RWPE2 (cell line): ENCODE measurements at places on chromosomes 11 and 22.

GRCh38 chr22:34414467-34415440 lies 494.5 kb upstream of the LARGE1 start:
- H3K36me3 ChIP-seq: no peaks in the 10 kb centered on the region
- H3K4me1 ChIP-seq: no peaks in the 10 kb centered on the region
- H3K27me3 ChIP-seq: no peaks in the 10 kb centered on the region
- DNase-seq: no peak

- DNase-seq: no peak
- no peaks in the 10 kb centered on the region for H3K27me3 ChIP-seq
- H3K4me3 ChIP-seq: no peak overlapping the region
- H3K4me1 ChIP-seq: peaks cover 10% of the 10 kb centered on the region
- no peaks in the 10 kb centered on the region for H3K36me3 ChIP-seq
Measured at GRCh38 chr11:125976156-125976555, 30.3 kb downstream of the VSIG10L2 start.

- no peaks in the 10 kb centered on the region for H3K27me3 ChIP-seq
- H3K27ac ChIP-seq: no peak overlapping the region
- no peaks in the 10 kb centered on the region for H3K36me3 ChIP-seq
Measured at GRCh38 chr11:19683862-19684491, 28.7 kb upstream of the NAV2 start.

GRCh38 chr11:96218006-96218405 lies 125.0 kb downstream of the MAML2 start:
- no peak overlapping the region for H3K27ac ChIP-seq
- no peaks in the 10 kb centered on the region for H3K36me3 ChIP-seq

GRCh38 chr11:76200006-76200940 lies 6.0 kb downstream of the WNT11 start:
- no peak overlapping the region for H3K27ac ChIP-seq
- no peaks in the 10 kb centered on the region for H3K4me1 ChIP-seq
- H3K27me3 ChIP-seq: no peaks in the 10 kb centered on the region
- H3K36me3 ChIP-seq: no peaks in the 10 kb centered on the region
- no peak overlapping the region for H3K4me3 ChIP-seq
- DNase-seq: no peak

DNA sequence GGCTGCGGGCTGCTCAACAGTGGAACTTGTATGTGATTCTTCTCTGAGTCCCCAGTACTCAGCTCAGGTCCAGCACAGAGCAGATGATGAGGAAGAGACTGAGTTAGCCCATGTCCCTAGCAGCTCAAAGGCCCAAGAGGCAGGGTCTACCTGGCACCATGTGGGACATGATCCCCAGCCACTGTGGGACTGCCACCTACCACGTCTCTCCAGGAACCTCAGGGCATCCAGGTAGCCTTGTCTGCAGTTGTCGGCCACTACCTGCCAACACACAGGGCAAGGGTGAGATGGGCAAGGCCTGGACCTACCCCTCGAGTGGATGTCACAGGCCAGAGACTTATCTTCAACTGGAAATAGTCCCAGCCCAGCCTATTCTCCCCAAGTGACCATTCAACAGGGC lies 4.4 kb downstream of the PNPLA5 start:
- H3K27me3 ChIP-seq: peaks cover 31% of the 10 kb centered on the region
- no peaks in the 10 kb centered on the region for H3K4me1 ChIP-seq
- no peaks in the 10 kb centered on the region for H3K36me3 ChIP-seq
- no peak for DNase-seq
- no peak overlapping the region for H3K27ac ChIP-seq

- no peak overlapping the region for H3K27ac ChIP-seq
- no peaks in the 10 kb centered on the region; the same call in 1 of the 2 replicates for H3K36me3 ChIP-seq
- no peaks in the 10 kb centered on the region for H3K27me3 ChIP-seq
Measured at GRCh38 chr11:28257761-28258160, 149.6 kb downstream of the METTL15 start.

GRCh38 chr22:26585104-26585790 lies 4.7 kb downstream of the TPST2 start:
- no peak overlapping the region for H3K4me3 ChIP-seq
- H3K27me3 ChIP-seq: no peaks in the 10 kb centered on the region
- DNase-seq: peak; percentile 86

DNA sequence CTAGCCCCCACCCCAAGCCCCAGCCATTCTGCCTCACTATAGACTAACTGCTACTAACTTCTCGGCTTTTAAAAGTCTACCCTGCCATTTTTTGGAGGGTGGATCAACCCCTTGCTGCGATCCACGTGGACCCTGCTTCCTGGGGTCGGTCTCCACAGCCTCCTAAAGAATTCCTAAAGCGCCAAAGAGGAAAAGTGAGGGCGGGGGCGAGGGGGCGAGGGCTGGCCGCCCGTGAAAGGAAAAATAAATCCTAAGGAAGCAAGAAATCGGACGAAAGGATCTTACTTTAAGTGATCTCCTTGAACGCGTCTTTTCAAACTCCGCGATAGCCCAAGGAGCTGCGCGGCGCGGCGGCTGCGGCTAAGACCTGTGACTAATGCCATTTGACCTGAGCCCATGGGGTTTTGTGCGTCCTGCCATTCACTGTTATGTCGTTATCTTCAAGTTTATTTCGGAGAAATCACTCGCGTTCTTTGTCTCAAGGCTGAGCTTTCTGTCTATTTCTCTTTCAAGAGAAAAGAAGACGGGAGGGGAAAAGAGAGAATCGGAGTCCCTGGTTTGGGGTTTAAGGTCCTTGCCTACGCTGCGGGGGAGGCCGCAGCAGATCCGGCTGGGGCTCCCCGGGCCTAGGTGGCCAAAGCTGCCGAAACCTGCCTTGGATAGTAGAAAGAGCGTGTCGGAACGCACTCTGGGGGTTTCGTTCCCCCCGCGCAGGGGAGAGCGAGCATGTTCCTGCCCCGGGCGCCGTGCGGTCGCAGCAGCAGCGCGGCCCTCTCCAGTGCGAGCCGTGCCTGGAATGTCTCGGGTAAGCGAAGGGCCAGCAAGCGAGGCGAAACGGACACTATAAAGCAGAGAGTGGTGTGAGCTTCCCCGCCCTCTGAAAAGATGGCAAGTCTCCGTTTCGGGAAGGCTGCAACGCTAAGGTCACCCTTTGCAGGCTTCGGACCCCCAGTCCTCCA lies 2.8 kb upstream of the DBX1 start:
- no peak overlapping the region for H3K27ac ChIP-seq
- H3K27me3 ChIP-seq: peaks cover 96% of the 10 kb centered on the region
- no peaks in the 10 kb centered on the region for H3K4me1 ChIP-seq
- DNase-seq: no peak
- no peak overlapping the region for H3K4me3 ChIP-seq

DNA sequence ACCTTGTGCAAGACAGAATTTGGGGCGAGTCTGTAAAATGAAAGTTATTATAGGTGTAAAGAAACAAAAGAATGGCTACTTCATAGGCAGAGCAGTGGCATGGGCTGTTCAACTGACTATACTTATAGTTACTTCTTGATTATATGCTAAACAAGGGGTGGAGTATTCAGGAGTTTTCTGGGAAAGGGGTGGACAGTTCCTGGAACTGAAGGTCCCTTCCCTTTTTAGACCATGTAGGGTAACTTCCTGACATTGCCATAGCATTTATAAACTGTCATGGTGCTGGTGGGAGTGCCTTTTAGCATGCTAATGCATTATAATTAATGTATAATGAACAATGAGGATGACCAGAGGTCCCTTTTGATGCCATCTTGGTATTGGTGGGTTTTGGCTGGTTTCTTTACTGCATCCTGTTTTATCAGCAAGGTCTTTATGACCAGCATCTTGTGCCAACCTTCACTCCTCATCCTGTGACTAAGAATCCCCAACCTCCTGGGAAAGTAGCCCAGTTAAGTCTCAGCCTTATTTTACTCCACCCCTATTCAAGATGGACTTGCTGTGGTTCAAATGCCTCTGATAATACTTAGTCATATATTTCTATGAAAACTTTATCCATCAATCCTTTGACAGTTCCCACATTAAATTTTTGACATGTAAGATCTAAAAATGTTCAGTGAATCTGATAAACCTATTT lies 118.6 kb downstream of the ARHGAP42 start:
- DNase-seq: no peak
- H3K4me3 ChIP-seq: no peak overlapping the region
- H3K27ac ChIP-seq: no peak overlapping the region
- no peaks in the 10 kb centered on the region for H3K27me3 ChIP-seq
- peaks cover 6% of the 10 kb centered on the region for H3K4me1 ChIP-seq

- DNase-seq: no peak
- H3K27me3 ChIP-seq: no peaks in the 10 kb centered on the region
- peak overlapping the region; percentile 63 for H3K27ac ChIP-seq
- peaks cover 9% of the 10 kb centered on the region for H3K4me1 ChIP-seq
- H3K36me3 ChIP-seq: peaks cover 38% of the 10 kb centered on the region
Measured at GRCh38 chr11:1763336-1763795, 361 bp downstream of the CTSD start.

- no peak overlapping the region for H3K27ac ChIP-seq
- no peaks in the 10 kb centered on the region for H3K36me3 ChIP-seq
- H3K4me1 ChIP-seq: peaks cover 12% of the 10 kb centered on the region
- DNase-seq: no peak
Measured at GRCh38 chr11:119222308-119222707, 16.2 kb downstream of the CBL start.

GRCh38 chr11:91921974-91922373 lies 302.6 kb upstream of the FAT3 start:
- no peak overlapping the region for H3K4me3 ChIP-seq
- H3K27ac ChIP-seq: no peak overlapping the region
- no peaks in the 10 kb centered on the region for H3K4me1 ChIP-seq
- no peak for DNase-seq
- no peaks in the 10 kb centered on the region for H3K27me3 ChIP-seq
- H3K36me3 ChIP-seq: no peaks in the 10 kb centered on the region

DNA sequence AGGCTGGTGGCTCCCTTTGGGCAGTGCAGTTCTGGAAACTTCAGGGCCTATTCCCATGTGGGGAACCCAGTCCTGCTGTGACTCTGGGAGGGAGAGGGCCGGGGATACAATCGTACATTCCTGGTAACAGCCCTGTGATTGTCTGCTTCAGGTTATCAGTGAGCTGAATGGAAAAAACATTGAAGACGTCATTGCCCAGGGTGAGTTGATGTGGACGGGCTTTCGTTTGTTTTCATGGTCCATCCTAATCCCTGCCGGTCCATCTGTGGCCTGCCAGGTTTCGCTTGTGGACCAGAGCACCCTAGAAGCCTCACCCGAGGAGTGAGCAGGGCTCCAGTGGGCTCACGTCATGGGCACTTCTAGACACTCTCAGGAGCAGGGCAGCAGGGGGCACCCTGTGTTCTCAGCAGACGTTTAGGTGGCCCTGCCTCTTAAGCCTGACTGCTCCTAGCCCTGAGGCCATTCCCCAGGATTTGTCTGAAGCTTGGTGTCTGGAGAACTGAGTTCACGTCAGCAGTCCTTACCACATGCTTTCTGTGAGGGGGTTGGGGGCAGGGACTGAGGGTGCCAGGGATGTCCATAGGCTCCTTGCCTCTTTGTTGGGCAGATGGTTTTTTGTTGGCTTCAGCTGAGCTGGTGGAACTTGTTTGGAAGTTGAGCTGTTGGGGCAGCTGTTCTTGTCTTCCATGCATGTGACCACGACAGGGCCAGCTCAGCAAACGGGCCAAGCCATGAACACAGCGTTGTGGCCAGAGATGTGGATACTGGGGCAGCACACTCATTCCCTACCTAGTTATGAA lies 1.9 kb downstream of the RPLP2 start:
- no peaks in the 10 kb centered on the region for H3K4me1 ChIP-seq
- no peak for DNase-seq
- H3K27ac ChIP-seq: peak overlapping the region; percentile 73
- H3K36me3 ChIP-seq: peaks cover 37% of the 10 kb centered on the region

DNA sequence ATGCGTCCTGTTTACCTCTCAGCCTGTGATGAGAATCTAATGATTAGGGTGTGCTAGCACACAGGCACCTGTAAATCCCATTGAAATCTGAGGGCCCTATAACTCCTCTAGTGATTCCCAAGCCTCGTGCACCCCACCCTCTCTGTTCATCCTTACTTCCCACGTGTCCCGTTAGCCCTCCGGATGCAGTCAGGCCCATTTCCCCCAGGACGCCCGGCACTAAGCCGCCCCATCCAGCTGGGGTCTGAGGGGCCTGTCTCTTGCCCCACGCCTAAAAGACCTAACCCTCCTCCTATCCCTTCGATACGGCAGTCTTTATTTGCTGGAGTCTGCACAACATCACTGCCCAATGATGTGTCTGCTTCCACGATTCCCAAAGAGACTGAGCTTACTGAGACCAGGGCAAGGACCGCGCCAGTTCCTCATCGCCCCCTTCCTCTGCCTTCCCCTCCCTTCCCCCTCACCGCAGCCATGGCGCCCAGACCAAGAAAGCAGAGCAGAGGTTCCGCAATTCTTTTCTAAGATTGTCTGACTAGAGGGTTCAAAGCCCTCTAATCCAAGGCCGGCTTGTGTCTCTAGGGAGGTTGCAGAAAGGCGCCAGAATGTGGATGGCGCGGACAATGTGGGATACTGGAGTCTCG lies 1.1 kb upstream of the FADS2 start:
- H3K36me3 ChIP-seq: peaks cover 31% of the 10 kb centered on the region
- H3K4me3 ChIP-seq: peak overlapping the region; percentile 54
- no peak for DNase-seq

GRCh38 chr11:27599217-27599616 lies 92.6 kb upstream of the LIN7C start:
- DNase-seq: no peak
- no peak overlapping the region for H3K27ac ChIP-seq
- no peaks in the 10 kb centered on the region for H3K36me3 ChIP-seq
- no peak overlapping the region for H3K4me3 ChIP-seq
- H3K27me3 ChIP-seq: no peaks in the 10 kb centered on the region

GRCh38 chr11:14617241-14618027 lies 26.2 kb upstream of the PDE3B start:
- no peak for DNase-seq
- H3K36me3 ChIP-seq: no peaks in the 10 kb centered on the region
- no peak overlapping the region for H3K27ac ChIP-seq
- no peaks in the 10 kb centered on the region for H3K27me3 ChIP-seq
- no peaks in the 10 kb centered on the region for H3K4me1 ChIP-seq

DNA sequence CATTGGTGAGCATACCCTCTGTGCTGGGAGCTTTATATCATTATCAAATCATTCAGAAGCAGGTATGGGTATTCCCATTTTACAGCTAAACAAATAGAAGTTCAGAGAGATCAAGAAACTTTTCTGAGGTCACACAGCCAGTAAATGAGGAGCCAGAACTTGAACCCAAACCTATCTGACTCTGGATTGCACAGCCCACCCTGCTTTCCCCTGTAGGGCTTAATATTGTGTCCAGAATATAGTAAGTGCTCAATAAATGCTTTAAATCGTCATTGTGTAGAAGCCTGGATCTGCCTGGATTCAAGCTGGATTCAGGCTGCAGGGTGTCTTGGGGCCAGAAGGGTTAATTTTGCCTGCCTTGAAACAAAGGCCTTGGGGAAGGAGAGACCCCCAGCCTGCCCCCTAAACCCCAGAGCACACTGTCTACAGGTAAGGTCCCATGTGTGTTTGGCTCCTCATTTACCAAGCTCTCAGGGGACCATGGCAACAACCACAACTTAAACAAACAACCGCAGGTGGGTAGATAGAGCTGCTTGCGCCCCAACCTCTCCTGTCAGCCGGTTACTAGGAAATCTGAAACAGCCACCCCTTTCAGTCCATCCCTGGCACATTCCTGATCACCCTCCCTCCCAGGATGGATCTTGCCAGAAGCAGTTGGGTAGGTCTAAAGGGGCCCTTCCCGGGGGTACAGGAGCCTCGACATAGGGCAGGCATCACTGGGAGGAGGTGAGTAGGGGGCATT lies 3.0 kb upstream of the SEC14L3 start:
- H3K27me3 ChIP-seq: no peaks in the 10 kb centered on the region
- no peak for DNase-seq
- H3K36me3 ChIP-seq: no peaks in the 10 kb centered on the region
- no peaks in the 10 kb centered on the region for H3K4me1 ChIP-seq
- H3K27ac ChIP-seq: no peak overlapping the region
